NCI-H1930 (cell line): ENCODE measurements at places on chromosomes 7 and 10.

DNA sequence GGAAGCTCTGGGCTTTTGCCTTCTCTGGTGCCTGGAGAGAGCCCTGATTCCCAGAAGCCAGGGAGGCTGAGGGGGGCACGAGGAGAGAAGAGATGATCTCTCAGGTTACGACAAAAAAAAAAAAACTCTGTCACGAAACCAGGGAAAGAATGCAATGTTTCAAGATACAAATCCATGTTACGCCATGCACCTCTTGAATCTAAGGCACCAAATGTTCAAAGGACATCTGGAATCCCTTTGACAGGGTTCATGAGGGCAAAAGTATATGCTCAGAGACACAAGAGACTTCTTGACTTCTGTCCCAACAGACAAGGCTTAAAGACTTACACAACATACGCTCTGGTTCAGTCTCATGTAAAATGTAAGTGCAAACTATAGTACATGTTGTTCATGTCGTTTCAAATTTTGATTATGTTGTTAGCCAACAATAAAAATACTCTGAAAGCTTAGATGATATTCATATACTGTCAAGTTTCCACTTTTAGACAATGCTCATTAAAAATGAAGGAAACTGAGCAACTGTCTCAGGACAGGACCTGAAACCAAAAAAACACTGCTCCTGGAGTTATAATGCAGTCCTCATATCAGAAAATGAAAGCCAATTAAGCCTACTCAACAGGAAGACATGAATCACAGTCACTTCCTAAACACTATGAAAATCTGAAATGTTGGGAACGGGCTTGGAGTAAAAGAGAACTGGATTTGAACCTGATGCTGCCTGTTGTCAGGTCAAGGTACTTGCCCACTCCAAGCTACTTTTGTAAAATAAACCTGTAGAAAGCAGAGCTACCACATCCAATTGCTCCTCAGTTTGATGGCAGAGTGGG, 72.3 kb downstream of the CHCHD3 start:
- DNase-seq: no peak

DNA sequence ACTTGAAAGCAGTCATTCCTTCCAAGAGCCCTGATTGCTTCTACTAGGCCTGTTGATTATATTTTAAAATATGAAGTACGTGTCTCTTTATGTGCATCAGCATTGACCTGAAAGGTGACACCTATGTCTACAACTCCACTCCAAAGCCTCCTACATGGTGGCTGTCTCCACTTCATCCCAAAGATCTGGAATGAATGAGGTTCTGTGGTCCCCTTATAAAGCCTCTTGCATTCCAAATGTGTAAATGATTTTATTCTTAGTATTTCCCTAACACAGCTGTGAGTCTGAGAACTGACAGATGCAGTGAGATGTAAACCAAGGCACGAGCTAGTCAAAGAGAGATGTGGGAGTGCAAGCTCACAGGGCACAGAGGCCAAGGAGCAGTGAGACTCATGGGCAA, 176.0 kb upstream of the SVIL start:
- DNase-seq: no peak

GRCh38 chr7:50856806-50857205, 74.1 kb upstream of the GRB10 start:
- no peak for DNase-seq

- no peak for DNase-seq
Measured at GRCh38 chr7:34839645-34840044, 181.6 kb downstream of the NPSR1 start.

- DNase-seq: no peak
Measured at GRCh38 chr7:113197274-113197673, 78.9 kb upstream of the SMIM30 start.

GRCh38 chr7:112286250-112287086, 80.0 kb downstream of the ZNF277 start:
- DNase-seq: peak; percentile 95

- no peak for DNase-seq
Measured at GRCh38 chr7:49821181-49821580, 47.7 kb downstream of the VWC2 start.
